Stimulated activated CD4-positive, alpha-beta T cell treated with anti-CD3 and anti-CD28 coated beads, Interleukin-4, amount 100 ng/mL, for 48 hours (primary cell): ENCODE measurements at places on chromosomes 16 and 17.

DNA sequence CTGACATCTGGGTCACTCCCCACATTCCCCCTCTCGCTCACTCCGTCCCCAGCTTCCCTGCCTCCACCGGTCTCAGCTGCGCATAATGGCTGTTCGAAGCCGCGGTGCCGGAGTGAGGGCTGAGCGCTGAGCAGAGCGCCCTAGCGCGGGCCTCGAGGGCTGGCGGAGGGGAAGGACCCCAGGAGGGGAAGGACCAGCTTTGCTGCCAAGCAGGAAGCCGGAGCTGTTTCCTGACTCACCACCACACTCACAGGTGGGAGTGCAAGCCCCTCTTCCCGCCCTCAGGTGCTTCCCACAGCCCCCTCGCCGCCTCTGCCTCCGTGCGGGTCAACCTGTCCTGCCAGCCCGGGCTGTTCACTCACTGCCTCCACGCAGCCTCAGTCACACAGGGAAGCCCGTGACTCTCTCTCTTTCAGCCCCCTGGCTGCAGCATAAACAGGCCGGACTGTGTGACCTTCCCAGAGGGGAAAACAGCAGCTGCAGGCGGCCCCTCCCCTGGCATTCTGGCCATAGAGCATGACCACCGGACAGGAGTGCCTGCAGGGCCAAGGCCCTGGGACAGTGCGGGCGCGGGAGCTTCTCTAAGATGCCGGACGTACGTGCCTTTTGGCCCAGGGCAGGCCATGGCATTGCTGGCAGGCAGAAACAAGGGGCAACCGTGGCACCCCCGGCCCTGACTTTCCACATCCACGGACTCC, 23.7 kb downstream of the SLC43A2 start:
- DNase-seq, result no peak

- no peak for DNase-seq
Measured at GRCh38 chr16:83674931-83675535, 132.7 kb upstream of the HSBP1 start.

- DNase-seq, result no peak
Measured at GRCh38 chr17:44115585-44116415, 7.6 kb downstream of the HDAC5 start.

DNA sequence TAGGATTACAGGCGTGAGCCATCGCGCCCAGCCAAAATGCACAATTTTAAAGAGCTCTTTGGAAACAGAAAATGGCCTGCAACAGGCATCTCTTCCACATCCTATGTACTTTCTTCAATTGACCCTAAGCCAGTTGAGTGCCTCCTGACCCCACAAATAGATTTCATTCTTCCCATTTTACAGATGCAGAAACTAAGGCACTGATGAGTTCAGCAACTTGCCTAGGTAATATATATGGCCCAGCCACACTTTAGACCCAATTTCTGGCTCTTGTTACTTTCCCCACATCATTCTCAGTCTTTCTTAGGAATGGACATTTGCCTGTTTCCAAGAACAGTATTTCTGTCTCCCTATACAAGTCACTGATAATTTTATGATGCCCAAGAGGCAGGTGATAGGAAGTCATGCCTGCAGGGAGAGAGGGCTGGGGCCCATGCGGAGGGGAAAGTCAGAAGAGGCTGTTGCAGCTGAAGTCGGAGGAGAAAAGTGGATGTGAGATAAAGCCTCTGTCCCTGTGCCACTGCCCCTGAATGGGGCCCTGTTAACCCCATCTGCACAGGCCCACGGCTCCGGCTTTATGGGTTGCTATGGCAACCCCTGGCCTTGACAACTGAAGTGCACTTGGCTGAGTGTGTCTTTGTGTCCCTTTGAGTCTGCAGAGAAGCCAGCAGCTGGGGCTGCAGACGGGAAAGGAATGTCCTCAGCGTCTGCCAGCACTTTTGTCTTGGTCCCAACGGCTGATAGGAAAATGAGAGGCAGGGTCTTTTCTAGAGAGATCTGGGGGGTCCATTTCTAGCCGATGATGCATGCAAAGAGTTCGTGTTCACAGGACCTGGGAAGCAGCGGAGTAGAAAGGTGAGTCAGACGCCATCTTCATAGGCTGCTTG, 45.9 kb downstream of the ABAT start:
- DNase-seq, result no peak

DNA sequence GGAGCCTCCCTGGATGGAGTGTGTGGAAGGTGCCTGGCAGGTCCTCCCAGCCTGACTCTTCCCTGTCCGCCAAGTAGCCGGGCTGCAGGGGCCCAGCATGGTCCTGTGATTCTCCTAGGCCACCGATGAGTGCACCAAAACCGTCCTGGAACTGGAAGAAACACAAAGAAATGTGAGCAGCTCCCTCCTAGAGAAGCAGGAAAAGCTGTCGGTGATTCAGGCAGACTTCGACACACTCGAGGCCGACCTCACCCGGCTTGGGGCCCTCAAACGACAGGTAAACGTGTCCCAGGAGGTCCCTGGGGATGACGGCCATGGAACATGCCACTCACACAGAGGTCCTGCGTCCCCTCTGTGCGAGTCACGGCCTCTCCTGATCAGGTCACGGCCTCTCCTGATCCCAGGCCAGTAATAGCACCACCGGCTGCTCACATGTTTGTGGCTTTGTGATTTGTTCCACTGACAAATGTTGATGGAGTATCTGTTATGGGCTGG, 4.2 kb upstream of the GAA start:
- no peak for DNase-seq

- no peak for DNase-seq
Measured at GRCh38 chr17:64196601-64197000, 66.5 kb downstream of the TEX2 start.

DNA sequence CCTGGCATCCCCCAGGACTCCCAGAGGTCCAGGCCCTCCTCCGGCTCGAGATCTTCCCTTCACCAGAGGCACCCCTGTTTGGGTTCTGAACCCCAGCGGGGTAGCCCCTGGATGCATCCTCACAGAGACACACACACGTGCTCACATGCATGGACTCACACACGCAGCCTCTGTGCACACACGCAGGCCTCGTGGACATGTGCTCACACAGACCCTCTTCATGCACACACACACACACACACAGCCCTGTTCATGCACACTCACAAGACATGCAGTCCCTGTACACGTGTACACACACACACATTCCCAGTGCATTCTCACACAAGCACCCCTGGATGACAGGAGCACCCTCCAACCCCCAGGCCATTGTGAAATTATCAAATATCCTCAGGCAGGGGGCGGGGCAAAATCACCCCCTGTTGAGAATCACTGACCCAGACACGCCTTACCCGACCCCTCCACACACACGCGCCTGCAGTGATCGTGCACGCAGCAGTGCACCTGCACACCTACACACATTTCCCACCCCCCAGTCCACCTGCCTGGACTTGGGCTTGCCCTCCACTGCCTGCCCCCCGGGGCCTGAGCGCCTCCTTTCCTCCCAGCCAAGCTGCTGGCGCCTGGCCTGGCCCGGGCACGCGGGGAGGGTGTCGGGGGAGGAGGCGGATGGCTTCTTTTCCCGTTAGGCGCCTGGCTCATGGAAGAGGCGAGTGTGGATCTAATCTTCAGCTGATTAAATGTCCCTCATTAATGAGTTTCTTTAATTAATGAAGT, 62.6 kb downstream of the ENGASE start:
- no peak for DNase-seq

GRCh38 chr17:52790359-52790955, 631.9 kb upstream of the CA10 start:
- DNase-seq, result no peak

DNA sequence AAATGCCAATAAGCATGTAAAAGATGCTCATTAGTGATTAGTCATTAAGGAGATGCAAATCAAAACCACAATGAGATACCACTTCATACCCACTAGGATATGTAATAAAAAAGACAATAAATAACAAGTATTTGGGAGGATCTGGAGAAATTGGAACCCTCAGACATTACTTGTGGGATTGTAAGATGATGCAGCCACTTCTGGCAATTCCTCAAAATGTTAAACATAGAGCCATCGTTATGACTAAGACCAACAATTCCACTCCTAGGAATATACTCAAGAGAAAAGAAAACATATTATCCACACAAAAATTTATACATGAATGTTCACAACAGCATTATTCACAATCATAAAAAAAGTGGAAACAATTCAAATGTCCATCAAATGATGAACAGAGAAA, 336.2 kb upstream of the PMFBP1 start:
- DNase-seq, result no peak

- DNase-seq, result no peak
Measured at GRCh38 chr16:84766978-84767773, 52.6 kb upstream of the CRISPLD2 start.

DNA sequence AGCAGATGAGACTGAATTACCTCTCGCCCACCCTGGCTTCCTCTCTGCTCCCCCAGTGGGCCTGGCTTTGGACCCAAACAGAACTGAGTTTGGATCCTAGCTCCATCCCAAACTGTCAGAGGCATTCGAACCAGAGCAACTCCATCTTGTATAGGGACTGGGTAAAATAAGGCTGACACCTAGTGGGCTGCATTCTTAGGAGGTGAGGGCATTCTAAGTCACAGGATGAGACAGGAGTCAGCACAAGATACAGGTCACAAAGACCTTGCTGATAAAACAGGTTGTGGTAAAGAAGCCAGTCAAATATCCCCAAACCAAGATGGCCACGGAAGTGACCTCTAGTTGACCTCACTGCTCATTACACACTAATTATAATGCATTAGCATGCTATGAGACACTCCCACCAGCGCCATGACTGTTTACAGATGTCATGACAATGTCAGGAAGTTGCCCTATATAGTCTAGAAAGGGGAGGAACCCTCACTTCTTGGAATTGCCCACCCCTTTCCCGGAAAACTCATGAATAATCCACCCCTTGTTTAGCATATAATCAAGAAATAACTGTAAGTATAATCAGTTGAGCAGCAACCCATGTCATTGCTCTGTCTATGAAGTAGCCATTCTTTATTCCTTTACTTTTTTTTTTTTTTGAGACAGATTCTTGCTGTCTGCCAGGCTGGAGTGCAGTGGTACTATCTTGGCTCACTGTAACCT, 44.4 kb downstream of the LYRM1 start:
- DNase-seq, result peak; percentile 36

GRCh38 chr17:30220414-30220813, 15.1 kb downstream of the SLC6A4 start:
- DNase-seq, result no peak

- no peak for DNase-seq
Measured at GRCh38 chr17:38728290-38728831, 1.8 kb upstream of the CISD3 start.
